ENCODE measurements at places on chromosomes 4 and X. TPM values are rescaled to one million over a fixed set of nuclear protein-coding genes. Genes with fewer than 3 reads are reported as not detected.

DNA sequence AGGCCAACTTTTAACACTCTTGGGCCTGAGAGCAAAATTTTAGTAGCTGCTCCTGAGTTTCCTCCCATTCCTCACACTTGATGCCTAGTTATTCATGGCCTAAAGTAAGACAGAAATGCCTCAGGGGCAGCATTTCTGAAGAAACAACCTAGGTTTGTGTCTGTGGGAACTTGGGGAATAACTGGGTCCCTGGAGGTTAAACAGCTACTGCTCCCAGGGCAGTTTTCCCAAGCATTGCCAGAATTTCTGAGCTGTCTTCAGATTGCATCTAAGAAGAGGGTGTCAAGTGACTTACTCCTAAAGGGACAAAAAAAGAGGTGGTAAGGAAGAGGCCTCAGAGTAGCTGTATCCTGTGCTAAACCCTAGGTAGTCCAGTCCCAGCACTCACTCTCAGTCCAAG lies 130.8 kb upstream of the ACSL4 start:
- DNase-seq: no peak

DNA sequence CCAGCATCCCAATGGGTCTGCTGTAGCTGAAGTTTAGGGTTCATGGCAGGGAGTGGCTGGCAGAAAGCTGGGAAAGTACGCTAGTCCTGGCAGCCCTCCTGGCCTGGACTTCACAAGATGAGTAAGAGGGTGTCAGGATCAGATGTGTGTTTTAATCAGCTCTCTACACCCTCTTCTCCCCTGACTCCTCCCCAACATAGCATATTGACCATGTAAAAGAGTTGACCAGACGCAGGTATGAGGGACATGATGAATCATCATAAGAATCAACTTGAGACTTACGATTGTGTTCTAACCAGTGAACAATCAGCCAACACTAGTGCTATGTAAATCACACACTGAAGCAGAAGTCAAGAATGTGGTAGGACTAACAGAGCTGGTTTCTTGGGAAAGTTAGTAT lies 5.3 kb downstream of the SOWAHB start:
- DNase-seq: no peak

The ZCCHC12 gene
- not detected for total RNA-seq

DNA sequence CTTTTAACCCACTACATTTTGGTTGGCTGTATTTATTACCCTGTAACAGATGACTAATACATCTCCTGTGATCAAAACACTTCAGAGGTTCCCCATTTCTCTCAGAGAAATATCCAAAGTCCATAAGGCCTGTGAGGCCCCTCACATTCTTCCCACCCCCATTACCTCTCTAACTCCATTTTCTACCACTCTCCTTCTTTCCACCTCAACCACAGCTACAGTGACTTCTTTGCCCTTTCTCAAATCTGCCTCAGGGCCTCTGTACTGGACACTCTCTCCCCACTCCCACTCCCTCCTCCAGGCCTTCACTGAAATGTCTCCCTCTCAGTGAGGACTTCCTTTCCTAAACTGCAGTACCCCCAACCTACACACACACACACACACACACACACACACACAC lies 8.4 kb upstream of the TMEM144 start:
- no peak for DNase-seq

DNA sequence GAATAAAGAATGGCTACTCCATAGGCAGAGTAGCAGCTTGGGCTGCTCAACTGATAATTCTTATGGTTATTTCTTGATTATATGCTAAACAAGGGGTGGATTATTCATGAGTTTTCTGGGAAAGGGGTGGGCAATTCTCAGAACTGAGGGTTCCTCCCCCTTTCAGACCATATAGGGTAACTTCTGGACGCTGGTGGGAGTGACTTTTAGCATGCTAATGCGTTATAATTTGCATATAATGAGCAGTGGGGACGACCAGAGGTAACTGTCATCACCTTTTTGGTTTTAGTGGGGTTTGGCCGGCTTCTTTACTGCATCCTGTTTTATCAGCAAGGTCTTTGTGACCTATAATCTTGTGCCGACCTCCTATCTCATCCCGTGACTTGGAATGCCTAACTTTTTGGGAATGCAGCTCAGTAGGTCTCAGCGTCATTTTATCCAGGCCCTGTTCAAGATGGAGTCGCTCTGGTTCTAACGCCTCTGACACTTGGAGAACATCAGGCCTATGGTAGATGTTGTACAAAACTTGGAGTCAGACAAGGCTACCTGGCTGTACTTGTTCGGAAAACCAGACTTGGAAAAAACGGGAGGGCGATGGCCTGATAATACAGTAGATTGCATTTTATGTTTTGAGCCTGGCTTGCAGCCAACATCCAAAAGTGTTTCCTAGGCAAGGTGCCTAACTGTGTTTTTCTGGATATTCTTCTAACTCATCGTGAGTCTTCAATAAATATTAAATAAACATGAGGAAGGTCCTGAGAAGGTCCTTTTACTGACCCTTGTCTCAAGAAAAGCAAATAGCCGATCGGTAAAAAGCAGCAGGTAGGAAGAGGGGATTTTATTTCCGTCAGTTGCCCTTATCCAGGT lies 1.8 kb upstream of the TMEM164 start:
- no peak for DNase-seq

DNA sequence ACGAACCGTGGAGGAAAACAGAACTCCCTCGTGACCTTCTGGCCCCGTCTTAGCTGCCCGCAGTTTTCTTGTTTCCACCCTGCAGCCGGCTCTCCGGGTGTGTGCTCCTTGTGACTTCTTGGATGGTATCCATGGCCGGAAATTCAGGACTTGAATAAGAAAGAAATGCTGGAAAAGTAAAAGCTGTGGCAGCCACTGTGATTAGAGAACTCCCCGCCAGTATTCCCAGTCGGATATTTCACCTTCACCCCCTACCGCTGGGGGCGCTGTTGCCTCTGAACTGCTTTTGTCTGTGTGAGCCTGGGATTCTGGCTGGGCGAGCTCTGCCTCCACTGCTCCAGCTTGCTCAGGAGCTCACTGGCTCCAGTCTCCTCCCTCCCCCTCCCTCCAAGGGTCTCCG lies 41.5 kb upstream of the CYP4V2 start:
- peak; percentile 45 for DNase-seq

DNA sequence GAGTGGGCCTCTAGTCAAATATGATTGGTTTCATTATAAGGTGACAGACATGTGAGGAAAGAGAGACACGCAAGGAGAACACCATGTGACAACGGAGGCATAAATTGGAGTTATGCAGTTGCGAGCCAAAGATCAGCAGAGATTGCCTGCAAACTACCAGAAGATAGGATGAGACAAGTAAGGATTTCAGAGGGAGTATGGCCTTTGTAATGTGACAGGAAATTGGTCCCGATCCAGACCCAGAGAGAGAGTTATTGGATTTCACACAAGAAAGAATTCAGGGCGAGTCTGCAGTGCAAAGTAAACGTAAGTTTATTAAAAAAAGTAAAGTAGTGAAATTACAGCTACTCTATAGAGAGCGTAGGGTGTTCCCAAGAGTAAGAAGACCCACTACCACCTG lies 35.7 kb upstream of the NDST4 start:
- no peak for DNase-seq
